ENCODE measurements at places on chromosomes 1 and 21.

DNA sequence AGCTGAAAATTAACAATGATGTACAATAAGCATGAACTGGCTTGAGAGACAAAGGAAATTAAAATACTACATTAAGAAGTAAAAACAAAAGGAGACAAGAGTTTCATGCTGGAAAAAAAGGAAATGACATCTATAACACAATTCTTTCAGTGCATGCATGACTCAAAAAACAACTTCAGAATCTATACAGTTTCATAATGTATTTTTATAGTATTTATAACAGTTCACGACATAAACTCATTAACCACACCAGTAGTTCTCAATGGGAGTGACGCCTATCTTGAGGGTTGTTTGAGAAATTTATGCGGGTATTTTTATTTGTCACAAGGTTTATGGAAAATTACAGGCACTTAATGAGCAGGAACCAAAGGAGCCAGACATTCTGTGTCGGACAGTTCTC lies 168.5 kb downstream of the SMYD3 start:
- H3K27me3 ChIP-seq, result no peaks in the 10 kb centered on the region
- no peak overlapping the region for H3K4me3 ChIP-seq
- H3K36me3 ChIP-seq, result no peaks in the 10 kb centered on the region
- DNase-seq, result no peak
- H3K4me1 ChIP-seq, result no peaks in the 10 kb centered on the region

DNA sequence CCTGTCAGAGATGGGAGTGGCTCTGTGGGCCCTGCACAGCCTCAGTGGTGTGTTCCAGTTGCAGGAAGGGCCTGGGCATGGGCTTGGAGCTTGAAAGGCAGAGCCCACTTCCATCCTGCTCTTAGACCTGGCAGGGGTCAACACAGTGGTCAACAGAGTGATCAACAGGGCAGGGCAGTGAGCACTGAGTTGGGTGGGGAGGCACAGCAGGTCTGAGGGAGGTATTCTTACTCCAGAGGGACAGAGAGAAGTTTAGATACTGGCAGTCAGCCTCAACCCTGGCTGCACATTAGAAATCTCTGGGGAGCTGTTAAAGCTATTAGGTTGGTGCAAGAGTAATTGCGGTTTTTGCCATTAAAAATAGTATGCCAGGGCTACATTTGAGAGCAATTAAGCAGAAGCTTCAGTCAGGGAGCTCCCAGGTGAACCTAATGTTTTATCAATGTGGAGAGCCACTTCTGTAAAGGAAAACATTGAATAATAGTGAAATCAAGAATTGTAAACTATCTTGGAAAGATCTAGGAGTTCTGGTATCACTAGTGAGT lies 37.7 kb downstream of the SH3BGR start:
- no peaks in the 10 kb centered on the region for H3K27me3 ChIP-seq
- no peak overlapping the region for H3K27ac ChIP-seq
- peaks cover 7% of the 10 kb centered on the region for H3K36me3 ChIP-seq

DNA sequence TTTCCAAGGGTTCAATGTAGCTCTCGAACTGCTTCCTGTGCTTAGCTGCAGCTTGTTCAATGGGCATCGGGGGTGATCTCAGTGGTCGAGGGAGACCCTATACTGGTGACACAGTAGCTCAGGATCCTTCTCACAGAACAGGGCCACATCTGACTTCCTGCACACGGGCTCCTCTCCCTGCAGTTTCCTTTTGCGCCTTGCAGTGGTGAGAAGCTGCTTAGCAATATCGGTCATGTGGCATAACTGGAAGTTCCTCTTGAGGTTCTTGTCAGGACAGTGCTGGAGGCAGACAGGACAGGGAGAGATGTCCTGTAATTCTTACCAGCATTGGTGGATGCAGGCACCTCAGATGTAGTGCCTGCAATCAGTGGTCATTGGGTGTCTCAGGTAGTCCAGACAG lies 140.5 kb upstream of the MAP1LC3C start:
- H3K36me3 ChIP-seq, result no peaks in the 10 kb centered on the region
- no peaks in the 10 kb centered on the region for H3K4me1 ChIP-seq

DNA sequence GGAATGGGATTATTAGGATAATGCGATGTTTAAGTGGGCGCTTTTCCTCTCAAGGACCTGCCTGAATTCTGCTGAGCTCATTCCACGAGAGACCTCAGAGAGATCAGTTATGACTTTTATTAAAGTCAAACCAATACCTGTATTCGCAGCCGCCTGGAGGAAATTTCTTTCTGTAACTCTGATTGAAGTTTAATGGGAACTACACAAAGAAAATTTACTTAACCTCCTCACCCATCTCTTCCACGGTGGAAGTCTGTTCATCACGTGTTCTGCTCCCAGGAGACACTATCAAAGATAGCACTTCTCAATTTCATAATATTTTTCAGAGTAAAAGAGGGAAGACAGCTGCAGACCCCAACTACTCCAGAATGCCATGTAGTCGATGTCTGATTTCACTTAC lies 334.7 kb upstream of the POU3F1 start:
- H3K27ac ChIP-seq, result no peak overlapping the region
- DNase-seq, result no peak
- peaks cover 28% of the 10 kb centered on the region for H3K4me1 ChIP-seq
- no peak overlapping the region for H3K4me3 ChIP-seq
- no peaks in the 10 kb centered on the region for H3K27me3 ChIP-seq

GRCh38 chr1:59079434-59080140 lies 217.3 kb upstream of the FGGY start:
- H3K27me3 ChIP-seq, result no peaks in the 10 kb centered on the region
- no peak overlapping the region for H3K4me3 ChIP-seq

DNA sequence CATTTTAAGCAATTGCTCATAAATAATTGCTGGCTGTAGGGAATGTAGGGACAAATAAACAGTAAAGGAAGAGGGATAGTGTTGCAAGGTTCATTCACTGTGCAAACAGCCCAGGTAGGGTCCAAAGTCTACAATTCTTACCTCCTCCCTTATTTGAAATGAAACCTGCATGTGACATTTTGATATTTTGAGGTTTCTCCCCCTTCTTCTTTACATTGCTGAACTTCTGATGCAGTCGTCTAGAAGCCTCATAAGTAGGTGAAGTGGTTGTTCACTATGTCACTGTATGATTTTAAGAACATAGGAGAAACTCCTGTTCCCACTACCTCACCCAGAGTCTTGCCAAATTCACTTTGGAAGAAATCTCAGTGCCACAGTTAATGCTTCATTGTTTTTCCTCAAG lies 16.1 kb downstream of the F5 start:
- H3K27ac ChIP-seq, result no peak overlapping the region
- H3K4me1 ChIP-seq, result peaks cover 12% of the 10 kb centered on the region
- peaks cover 12% of the 10 kb centered on the region for H3K27me3 ChIP-seq
- no peaks in the 10 kb centered on the region for H3K36me3 ChIP-seq

GRCh38 chr1:230254265-230254664 lies 171.9 kb downstream of the PGBD5 start:
- no peak for DNase-seq
- peaks cover 16% of the 10 kb centered on the region for H3K4me1 ChIP-seq
- no peak overlapping the region for H3K27ac ChIP-seq
- no peak overlapping the region for H3K4me3 ChIP-seq

GRCh38 chr1:7755448-7755847 lies 15.6 kb upstream of the VAMP3 start:
- peaks cover 30% of the 10 kb centered on the region for H3K4me1 ChIP-seq
- DNase-seq, result no peak

DNA sequence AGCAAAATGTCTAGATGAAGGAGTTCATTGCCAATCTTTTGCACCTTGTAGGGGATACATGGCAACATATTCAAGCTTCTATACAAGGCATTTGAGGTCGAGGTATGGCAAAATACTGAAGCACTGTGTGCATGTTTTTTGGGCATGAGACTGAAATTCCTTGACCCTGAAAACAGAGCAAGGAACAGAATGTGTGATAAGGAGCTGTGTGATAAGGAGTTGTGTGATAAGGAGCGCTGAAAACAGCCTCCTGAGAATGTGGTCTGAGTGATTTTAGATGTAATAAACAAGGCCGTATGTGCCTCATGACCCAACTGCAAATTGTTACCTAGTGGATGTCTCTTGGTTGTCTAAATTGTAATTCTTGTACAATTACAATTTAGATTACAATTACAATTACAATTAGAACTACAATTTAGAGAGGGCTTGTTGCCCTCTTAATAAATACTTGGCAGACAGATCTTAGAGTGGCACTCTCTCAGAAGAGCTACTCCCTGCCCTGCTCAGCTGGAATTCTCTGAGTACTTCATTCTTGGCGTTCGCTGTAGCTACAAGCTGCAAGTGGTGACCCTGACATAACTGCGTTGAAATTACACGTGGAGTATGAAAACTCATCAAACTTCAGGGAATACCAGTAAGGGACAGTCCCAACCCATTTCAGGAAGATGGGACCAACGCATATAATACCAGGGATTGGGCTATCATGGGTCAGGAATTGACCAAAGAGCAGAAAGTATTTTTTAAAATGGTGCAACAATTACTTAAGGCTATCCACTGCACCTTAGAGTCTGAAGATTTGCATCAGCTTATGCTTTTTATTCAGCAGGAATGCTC lies 20.0 kb upstream of the ITLN1 start:
- no peak for DNase-seq
- H3K27ac ChIP-seq, result no peak overlapping the region
- H3K36me3 ChIP-seq, result no peaks in the 10 kb centered on the region
- no peaks in the 10 kb centered on the region for H3K4me1 ChIP-seq
- H3K27me3 ChIP-seq, result peaks cover 21% of the 10 kb centered on the region

GRCh38 chr1:23354245-23354644 lies 10.2 kb upstream of the HNRNPR start:
- H3K4me3 ChIP-seq, result no peak overlapping the region
- no peaks in the 10 kb centered on the region for H3K27me3 ChIP-seq
- peaks cover 24% of the 10 kb centered on the region for H3K4me1 ChIP-seq
- no peak for DNase-seq

DNA sequence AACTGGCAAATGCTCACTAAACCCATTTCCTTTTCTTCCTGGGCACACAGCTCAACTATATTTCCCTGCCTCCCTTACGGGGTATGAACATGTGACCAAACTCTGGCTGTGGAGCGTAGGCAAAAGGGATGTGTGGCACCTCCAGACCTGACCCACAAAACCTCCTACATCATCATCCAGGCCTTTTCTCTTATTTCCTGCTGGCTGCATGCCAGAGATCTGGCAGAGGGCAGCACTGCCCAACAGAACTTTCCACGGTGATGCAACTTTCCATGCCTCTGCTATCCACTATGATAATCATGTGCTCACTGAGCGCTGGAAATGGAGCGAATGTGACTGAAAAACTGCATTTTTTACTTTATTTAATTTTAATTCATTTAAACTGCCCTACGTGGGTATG lies 99.6 kb upstream of the CACNA1E start:
- H3K27ac ChIP-seq, result no peak overlapping the region
- H3K4me3 ChIP-seq, result no peak overlapping the region
- DNase-seq, result no peak
- H3K36me3 ChIP-seq, result no peaks in the 10 kb centered on the region

Data from neural crest cell (in vitro differentiated cells).